LHCN-M2 (cell line): ENCODE measurements at places on chromosomes 3 and 15. TPM values are rescaled to one million over a fixed set of nuclear protein-coding genes. Genes with fewer than 3 reads are reported as not detected.

EXD1 gene
- not detected in 2 replicates for total RNA-seq

PRR20G gene
- not detected in 2 replicates for total RNA-seq

DNA sequence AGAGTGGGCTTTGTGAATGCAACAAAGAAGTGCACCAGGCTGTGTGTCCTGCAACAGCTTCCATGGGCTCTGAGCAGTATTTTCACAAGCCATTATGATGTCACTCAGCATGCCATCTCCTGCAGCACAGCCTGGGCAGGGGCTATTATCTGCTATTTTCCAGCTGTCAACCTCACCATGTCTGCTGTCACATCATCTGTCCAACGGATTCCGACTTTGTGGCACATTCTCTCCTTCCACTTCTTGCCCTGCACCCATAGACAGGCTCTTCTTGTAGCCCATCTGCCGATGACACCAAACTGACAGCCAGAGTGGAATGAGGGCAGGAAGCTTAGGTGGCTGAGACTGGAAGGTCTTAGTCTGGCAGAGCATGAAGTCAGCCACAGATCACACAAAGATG, 691.9 kb downstream of the NTRK3 start:
- no peak for DNase-seq

HGD gene
- 0.06 TPM in 2 replicates for total RNA-seq

GRCh38 chr15:100930306-100930848, 11.2 kb downstream of the LRRK1 start:
- no peak for DNase-seq

ZNF662 gene
- total RNA-seq = 1.3 and 1.4 TPM in 2 replicates

GRCh38 chr3:71444861-71445259, 138.7 kb downstream of the FOXP1 start:
- DNase-seq = no peak

FETUB gene
- 0.06 TPM in 1 of 2 replicates, not detected in the other for total RNA-seq

TRNT1 gene
- total RNA-seq = 22.4 and 34.0 TPM in 2 replicates

TMEM207 gene
- not detected in 2 replicates for total RNA-seq

ALPK3 gene
- total RNA-seq = 33.5 and 37.4 TPM in 2 replicates

GRCh38 chr15:70539912-70540530, 223.3 kb downstream of the UACA start:
- DNase-seq = no peak

NMNAT3 gene
- total RNA-seq = not detected in 2 replicates

DNA sequence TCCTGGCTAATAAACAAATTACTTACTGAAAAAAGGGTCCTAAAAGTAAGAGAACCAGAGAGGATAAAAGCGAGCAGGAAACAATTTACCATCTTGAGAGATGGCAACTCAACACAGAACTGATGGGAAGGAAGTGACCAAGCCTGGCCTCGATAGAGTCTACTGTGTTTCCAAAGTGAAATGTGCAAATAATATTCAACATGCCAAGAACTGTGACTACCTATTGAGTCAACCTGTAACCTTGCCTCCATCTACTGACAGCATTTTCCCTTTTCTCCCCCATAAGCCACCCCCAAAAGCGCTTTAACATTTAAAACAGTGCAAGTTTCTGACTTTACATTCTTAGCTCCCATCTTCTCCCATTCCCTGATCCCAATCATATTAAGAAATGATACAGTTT, 75.4 kb upstream of the PSMD6 start:
- no peak for DNase-seq

EFCC1 gene
- not detected in 2 replicates for total RNA-seq

DNA sequence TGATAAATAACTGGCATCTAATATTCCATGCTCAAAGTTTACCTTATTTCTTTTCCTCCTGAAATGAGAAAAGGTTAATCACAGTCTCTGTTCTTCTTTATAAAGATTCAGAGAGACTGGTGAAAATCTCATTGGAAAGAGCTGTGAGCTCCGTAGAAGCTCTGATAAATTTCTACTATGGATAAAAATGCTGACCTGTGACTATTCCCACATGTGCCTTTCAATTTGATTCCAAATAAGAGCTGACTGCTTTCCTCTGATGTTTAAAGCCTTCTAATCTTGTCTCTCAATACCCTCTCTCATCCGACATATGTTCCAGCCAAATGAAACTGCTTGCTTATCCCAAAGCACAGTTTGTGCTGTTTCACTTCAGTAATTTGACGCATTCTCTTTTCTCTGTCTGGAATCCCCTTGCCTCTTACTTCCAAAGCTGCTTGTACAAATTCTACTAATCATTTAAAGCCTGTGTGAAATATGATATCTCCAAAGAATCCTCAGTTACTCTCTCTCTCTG, 130.1 kb downstream of the RTP4 start:
- no peak for DNase-seq

DNA sequence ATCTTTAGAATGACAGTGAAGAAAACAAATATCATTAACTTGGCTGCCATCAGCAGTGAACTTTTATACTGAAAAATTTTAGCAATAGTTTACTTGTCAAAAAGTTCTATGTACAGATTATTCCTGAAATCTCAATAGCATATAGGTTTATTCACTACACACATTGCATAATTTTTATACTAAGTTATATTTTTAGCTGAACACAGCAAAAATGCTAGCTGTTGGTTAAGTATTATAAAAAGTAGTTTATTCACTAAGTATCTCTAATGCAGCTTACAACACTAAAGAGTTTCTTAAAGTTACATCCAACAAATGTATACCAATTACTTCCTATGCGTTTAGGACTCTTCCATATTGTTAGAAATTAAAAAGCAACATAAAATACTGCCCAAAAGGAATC, 131.9 kb downstream of the SCAPER start:
- DNase-seq = no peak

CCNB2 gene
- 130 and 138 TPM in 2 replicates for total RNA-seq
